ENCODE measurements at places on chromosomes 2 and 18. TPM values are rescaled to one million over a fixed set of nuclear protein-coding genes. Genes with fewer than 3 reads are reported as not detected.

DNA sequence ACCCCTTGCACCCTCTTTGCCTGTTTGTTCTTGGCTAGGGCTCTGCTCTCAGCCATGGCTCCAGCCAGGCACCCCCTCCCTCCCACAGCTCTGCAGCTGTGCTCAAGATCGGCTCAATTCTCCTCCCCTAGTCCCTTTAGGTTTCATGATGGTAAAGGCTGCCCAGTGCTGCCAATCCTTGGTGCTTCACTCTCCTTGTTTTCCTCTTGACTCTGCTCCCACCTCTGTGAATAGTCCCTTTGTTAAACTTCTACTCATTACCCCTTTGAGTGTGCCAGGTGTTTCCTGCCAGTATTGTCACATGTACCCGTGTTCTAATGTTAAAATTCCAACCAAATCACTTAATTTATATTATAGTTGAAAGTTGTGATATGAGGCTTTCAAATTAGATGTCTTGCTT lies 101.0 kb upstream of the CERS6 start:
- DNase-seq = no peak

DNA sequence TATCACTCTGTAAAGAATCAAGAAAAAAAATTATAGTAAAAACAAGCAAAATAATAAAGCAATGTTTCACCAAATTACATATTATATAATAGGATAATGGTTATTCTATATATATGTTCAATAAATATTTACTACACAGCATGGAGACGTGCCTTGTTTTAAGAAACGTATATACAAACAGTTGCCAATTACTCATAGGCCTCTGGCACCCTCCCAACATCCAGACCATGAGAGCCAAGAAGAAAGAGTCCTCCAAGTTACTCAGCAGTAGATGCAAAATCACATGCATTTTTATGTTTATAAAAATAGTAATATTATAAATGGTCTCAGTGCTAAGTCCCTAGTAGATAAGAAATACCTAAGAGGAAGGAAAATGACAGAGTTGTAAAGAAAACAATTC lies 64.8 kb downstream of the REV1 start:
- DNase-seq = no peak

- DNase-seq = no peak
These were observed 66.5 kb downstream of the RHBDD1 start for GRCh38 chr2:226902041-226902966.

- no peak for DNase-seq
These were observed at the start of gene SH3BP4 for GRCh38 chr2:234951664-234952269. TSS of gene SH3BP4 (plus strand) at chr2:234952017. CDS start at chr2:235035003, 82,986 bp downstream.

GRCh38 chr2:58939388-58939787 lies 698.3 kb upstream of the FANCL start:
- DNase-seq = no peak

GRCh38 chr18:35185771-35186170 lies 55.1 kb upstream of the ZNF397 start:
- no peak for DNase-seq

DNA sequence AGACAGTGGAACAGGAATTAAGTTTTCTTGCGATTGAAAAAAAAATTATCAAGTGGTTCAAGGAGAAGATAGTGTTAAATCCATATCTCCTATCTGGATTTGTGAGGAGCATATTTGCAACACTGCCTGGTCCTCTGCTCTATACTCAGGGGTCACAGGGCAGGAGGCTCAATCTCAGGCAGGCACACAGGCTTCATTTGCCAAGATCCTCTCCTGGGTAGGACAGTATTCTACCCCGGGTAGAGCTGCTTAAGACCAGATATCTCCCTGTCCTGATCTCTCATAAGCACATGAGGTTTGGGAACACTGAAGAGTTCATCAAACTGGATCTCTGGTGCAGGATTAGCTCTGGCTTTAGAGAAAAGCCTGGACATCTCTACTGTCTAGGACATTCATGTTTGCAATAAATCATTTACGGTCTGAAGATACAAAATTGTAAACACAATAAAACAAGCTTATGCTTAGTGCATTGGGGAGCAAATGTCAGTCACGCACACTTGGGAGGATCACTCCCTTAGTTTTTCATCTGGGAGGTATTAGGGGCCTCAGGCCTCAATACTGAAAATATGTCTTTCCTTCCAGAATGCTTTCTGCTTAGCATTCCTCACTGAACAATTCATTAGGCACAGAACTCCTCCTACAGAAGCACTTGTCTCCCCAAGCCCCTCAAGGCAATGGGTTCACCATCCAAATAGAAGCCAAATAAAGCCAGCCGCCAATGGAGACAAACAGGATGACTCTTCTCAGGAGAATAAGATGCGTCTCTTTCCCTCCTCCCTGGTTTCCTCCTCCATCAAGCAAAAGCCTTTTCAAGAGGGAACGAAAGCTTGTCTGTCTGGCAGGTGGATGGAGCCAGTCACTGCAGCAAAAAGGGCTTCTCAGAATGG lies 34.1 kb upstream of the LCLAT1 start:
- no peak for DNase-seq

DNA sequence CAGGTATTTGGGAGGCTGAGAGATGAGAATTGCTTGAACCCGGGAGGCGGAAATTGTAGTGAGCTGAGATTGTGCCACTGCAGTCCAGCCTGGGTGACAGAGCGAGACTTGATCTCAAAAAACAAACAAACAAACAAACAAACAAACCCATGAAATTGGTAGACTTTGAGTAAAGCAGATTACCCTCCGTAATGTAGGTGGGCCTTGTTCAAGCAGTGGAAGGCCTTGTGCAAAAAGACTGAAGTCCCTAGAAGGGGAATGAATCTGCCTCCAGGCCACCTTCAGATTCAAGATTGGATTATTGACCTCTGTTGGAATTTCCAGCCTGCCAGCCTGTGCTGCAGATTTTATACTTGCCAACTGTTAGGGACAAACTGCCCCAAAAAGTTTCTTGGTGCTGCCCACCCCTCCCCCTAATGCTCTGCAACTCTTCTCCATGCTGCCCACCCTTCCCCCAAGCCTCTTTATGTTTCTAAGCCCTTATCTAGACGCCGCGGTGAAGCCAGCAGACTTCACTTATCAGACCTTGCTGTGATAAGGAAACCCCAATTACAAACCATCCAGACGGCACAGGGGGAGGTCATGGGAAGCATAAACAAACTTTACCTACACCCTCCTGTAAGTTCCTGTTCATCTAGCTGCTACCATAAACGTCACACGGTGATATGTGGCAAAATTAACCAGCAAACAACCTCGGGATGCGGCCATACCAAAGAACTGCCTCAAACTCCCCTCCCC lies 17.0 kb downstream of the CYP27A1 start:
- no peak for DNase-seq

ITGA4 gene
- 237 TPM for total RNA-seq

XRCC5 gene
- 151 TPM for total RNA-seq

SULT1C4 gene
- total RNA-seq = 0.31 TPM

REG3A gene
- not detected for total RNA-seq

TRAPPC12 gene
- total RNA-seq = 80.4 TPM

All from T-helper 17 cell (primary cell).